ENCODE measurements at places on chromosomes 7 and 10.

DNA sequence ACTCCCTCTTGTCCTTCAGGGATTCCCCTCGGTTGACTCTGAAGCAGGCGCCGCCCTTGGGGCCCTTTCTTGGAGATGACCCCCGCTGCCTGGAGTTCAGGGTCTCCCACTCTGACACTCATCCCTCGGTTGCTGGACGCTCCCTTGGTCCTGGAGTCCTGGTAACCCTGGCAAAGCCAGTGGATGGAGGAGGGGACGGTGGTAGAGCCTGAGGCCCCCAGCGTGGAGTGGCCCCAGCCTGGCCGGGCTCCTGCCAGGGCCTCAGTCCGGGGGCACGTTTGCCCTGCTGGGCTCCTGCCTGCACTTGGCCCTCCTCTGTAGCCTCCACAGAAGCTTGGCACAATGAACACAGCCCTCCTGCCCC, 9.3 kb upstream of the CAMK2B start:
- no peak for DNase-seq

GRCh38 chr7:30285067-30285535, 704 bp downstream of the ZNRF2 start:
- no peak for DNase-seq

DNA sequence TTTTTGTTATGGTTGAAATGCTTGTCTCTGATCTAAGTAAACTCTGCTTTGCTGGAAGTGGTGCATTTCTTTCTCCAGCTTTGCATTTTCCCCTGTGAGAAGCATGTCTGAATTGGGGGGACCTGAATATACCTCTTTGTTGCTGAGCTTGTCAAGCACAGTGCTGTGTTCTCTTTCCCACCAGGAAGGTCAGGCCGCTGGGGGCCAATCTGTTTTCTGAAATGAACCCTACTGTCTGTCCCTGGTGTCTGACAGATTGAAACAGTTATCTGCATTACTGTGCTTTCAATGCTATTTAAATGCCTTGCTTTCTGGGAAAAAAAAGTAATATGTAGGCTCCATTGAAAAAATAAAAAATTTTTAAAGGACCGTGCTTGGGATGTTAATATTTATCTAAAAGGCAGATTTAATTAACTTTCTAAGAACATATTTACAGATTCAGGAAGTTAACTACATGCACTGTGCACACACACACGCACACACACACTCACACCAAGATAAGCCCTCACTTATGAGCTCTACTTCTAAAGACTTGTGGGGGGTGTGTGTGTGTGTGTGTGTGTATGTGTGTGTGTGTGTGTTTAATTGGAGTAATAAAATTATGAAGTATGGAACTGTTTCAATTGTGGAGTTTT, 127.0 kb upstream of the FZD1 start:
- DNase-seq, result no peak

DNA sequence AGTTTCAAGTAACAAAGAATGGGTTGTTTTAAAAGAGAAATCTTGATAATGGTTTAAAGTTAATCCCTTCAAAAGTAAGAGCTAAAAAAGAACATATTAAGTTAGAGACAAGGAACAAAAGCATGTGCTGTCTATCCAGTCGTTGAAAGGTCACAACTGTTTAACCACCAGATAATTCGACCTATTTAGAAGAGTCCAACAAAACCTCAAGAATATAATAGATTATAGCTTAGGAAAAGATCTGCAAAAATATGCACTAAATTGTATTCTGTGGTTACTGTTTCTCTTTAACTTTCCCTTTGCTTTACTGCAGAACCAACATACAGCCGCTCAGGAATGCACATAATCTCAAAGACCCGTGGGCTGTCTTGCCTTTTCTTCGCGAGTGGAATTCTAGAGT, 74.9 kb downstream of the PCGF5 start:
- DNase-seq, result no peak

GRCh38 chr10:72899545-72899944, 6.0 kb downstream of the OIT3 start:
- DNase-seq, result no peak

DNA sequence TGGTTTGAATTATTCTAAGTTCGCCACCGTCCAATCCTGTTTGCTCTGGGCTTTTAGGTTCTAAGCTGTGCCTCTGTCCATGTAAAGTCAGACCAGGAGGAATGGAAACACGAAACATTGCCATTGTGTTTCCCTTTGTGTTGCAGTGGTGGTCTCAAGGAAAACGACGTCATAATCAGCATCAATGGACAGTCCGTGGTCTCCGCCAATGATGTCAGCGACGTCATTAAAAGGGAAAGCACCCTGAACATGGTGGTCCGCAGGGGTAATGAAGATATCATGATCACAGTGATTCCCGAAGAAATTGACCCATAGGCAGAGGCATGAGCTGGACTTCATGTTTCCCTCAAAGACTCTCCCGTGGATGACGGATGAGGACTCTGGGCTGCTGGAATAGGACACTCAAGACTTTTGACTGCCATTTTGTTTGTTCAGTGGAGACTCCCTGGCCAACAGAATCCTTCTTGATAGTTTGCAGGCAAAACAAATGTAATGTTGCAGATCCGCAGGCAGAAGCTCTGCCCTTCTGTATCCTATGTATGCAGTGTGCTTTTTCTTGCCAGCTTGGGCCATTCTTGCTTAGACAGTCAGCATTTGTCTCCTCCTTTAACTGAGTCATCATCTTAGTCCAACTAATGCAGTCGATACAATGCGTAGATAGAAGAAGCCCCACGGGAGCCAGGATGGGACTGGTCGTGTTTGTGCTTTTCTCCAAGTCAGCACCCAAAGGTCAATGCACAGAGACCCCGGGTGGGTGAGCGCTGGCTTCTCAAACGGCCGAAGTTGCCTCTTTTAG, 46.3 kb upstream of the DMBT1 start:
- no peak for DNase-seq

GRCh38 chr7:130999926-131000325, 265.9 kb upstream of the KLF14 start:
- DNase-seq, result no peak

- no peak for DNase-seq
These were observed 347.2 kb upstream of the KCND2 start for GRCh38 chr7:119925581-119926289.

All from hematopoietic multipotent progenitor cell treated with erythropoietin and hydrocortisone succinate and interleukin-3 and kit ligand, for 17 days (in vitro differentiated cells).